ENCODE measurements at places on chromosomes 5 and 9. TPM values are rescaled to one million over a fixed set of nuclear protein-coding genes. Genes with fewer than 3 reads are reported as not detected.

SPATA31E1 gene
- not detected for total RNA-seq

PCDHGA10 gene
- total RNA-seq, result 6.0 TPM

LPAR1 gene
- 0.17 TPM for total RNA-seq

NRARP gene
- 82.2 TPM for total RNA-seq

HTR1A gene
- not detected for total RNA-seq

CNTNAP3 gene
- 57.2 TPM for total RNA-seq

GLRA1 gene
- total RNA-seq, result not detected

TAF11L5 gene
- not detected for total RNA-seq

PCDHGA4 gene
- 2.2 TPM for total RNA-seq

FGD3 gene
- 0.17 TPM for total RNA-seq

ADAMTS19 gene
- not detected for total RNA-seq

OR1K1 gene
- not detected for total RNA-seq

TGFBI gene
- 3.9 TPM for total RNA-seq

LCN2 gene
- total RNA-seq, result 0.14 TPM

GHR gene
- 3.2 TPM for total RNA-seq

CDKN2AIPNL gene
- 28.8 TPM for total RNA-seq
